ENCODE measurements at places on chromosomes 2 and 18.

- no peak for DNase-seq
Measured at GRCh38 chr18:77057006-77057395, 75.6 kb downstream of the MBP start.

GRCh38 chr2:205682239-205682970, at the start of gene NRP2:
Gene NRP2 (plus strand): TSS chr2:205682501. CDS start chr2:205683291, 790 bp downstream.
- no peak for DNase-seq

- no peak for DNase-seq
Measured at GRCh38 chr18:26519114-26519513, 29.2 kb downstream of the KCTD1 start.

DNA sequence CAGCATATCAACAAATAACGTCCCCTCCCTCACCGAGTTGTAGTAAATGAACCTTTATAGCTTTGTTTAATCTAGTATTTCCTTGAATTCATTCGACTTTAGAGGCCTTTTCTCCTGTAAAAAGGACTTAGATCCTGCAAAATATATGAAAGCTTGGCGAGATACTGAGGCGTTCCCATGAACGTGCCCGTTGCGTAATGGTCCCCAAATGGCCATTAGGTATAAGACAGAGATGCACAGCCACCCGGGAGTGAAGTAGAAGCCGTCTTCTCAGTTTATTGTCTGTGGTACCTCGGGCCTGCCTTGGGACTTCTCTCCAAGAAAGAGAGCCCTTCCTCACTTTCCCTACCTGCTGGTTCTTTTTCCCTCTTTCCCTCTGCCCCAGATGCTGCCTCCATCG, 310.6 kb downstream of the CELF4 start:
- DNase-seq = no peak

DNA sequence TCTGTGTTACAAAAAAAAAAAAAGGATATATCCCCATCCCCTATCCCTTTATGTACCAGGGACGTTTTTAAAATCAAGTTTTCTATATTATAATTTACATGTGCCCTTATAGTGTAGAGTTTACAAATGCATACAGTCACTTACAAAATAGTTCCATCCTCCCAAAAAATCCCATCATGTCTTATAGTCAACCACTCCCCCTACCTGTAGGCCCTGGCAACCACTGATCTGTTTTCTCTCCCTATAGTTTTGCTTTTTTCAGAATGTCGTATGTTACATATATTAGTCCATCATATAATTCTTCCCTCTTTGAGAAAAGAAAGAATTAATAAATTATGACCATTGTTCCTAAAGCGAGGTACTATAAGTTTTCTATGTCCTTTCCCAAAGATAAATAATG, 17.8 kb downstream of the CFAP210 start:
- DNase-seq = no peak

- no peak for DNase-seq
Measured at GRCh38 chr2:9703085-9703678, 72.4 kb upstream of the YWHAQ start.

DNA sequence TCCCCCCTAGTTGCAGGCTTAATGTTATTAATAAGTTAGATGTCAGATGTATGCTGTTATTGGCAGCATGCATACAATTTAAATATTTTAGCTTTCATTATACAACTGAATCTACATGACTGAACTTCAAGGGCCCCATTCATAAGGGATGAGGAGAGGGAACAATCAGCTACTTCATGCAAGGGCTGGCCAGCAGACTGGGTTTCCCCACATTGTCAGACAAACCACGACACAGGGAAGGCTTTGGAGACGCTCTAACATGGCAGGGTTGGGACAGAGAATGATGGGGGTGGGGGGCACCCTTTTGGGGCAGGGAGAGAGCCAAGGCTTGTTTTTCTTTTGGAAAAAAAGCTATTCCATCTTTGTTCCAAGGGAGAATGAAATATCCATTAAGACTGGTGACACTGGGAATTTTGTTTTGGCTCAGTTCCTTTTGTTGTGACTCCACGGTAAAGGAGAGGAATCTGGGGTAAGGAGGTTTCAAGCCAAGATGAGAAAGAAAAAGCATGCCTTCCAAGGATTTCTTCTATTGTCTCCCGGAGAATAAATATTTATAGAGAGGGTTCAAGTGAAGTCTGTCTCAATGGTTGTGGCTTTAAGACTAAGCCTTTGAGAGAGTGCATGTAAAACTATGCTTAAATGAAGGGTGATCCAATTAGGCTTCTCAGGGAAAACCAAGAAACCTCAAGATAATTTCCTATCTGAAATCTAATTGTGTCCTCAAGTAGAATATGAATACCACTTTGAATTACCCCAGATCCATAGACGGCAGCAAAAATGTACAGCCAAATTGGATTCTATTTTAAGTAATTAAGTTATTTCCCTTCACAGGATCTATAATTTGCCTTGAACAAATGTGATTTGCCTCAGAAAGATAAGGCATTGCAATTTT, 5.4 kb downstream of the CXCR4 start:
- DNase-seq = no peak

DNA sequence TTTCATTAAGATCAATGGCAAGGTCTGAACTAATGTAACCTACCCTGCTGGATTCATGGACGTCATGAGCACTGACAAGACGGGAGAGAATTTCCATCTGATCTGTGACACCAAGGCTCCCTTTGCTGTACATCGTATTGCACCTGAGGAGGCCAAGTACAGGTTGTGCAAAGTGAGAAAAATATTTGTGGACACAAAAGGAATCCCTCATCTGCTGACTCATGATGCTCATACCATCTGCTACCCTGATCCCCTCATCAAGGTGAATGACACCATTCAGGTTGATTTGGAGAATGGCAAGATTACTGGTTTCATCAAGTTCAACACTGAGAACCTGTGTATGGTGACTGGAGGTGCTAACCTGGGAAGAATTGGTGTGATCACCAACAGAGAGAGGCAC, 82.3 kb upstream of the NDUFV2 start:
- DNase-seq = no peak

DNA sequence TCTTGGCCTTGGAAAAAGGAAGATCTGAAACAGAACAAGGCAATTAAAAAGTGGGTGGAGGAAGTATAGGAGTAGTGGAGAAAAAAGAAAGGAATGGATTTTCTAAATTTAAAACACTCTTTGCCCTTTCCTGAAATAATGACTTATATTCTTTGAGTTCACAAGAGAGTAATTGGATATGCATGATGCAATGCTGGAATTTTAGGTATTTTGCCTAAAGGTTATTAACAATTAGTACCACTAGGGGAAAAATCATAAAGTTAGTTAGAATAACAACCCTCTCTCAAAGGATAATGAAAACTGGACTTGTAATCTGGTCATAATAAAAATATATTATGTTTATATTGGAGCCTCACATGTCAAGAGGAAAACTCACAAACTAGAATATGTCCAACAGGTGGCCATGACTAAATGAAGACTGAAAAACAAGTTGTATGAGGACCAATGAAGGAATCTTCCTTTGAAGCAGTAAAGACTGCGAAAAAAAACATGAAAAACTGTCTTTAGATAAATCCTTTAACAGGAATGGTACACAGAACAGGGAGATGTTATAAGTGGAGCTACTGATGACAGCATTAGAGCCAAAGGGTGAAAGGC, 281.8 kb downstream of the NCKAP5 start:
- no peak for DNase-seq

- peak; percentile 82 for DNase-seq
Measured at GRCh38 chr2:237165405-237166276, 80.0 kb downstream of the COPS8 start.

DNA sequence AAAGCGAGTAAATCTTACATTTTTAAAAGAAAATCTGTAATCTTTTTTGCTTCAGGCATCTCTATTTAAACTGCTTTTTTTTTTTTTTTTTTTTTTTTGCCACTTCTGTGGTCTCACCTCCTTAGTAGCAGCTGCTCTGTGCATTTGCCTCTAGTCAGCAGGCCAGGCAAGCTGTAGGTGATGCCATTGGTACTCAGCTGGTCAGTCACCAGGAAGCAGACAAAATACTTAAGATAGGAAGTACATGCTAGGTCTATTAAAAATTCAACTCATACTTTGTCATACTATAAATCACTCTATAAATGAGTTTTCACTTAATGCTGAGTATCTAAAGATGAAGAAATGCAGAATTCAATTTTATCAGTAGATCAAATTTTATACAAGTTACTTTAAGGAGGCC, 83.7 kb downstream of the KYNU start:
- no peak for DNase-seq

DNA sequence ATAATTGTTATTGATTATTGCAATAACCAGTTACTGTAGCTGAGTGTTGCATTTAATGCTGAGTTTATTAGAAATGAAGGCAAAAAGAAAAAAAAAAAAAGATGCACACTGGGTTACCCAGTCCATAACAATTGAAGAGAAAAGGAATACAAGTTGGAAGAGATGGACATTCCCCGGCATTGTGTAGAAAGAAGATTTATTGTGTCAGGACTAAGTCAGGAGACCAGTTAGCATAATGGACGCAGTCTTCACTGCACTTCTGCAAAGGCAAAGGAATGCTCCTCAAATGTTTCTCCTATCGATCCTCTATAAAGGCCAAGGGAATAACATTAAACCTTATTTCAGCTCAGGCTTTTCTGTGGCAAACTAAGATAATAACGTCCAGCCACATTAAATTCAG, 157.8 kb downstream of the INSIG2 start:
- no peak for DNase-seq

- DNase-seq = no peak
Measured at GRCh38 chr2:230127195-230127594, 58.5 kb upstream of the SLC16A14 start.

DNA sequence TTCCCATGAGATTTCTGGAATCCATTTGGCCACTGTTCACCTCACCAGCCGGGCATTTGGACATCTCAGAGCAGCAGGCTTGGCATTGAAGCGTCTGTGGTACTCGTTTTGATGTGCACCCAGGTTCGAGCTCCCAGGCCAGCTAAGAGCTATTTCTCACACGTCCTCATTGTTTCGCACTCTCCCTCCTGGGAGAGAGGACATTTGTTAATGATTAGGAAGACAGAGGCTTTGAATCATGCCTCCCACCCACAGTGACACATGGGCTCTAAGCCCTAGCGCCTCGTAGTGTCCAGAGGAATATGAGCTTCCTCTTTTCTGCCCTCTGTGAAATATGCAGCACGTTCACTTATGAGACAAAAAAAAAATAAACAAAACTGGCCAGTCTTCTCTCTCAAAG, 361.8 kb downstream of the RND3 start:
- no peak for DNase-seq

- no peak for DNase-seq
Measured at GRCh38 chr2:66579186-66580126, 144.5 kb downstream of the MEIS1 start.

DNA sequence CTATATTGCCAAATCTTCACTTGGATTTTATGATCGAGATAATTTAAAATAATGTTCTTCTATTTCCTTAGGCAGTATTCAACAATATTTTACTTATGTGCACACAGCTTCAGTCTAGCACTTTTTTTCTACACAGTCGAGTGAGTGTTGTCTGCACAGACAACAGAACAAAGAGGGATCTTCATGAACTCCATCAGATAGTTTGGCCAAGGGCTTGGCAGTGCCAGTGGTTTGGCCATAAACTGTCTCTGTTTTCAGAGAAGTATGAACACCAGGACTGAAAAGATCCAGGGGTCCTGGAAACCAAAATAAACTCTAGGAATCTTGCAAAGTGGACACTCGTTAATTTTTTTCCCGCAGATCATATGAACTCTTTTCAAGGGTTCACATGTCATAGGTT, 547.3 kb downstream of the PLCL1 start:
- DNase-seq = no peak

DNA sequence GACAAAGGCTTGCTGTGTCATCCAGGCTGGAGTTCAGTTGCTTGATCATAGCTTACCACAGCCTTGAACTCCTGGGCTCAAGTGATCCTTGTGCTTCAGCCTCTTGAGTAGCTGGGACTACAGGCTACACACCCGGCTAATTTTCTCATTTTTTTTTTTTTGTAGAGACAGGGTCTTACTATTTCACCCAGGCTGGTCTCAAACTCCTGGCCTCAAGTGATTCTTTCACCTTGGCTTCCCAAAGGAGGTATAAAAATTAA, 178.0 kb downstream of the MTCL1 start:
- no peak for DNase-seq

- DNase-seq = peak; percentile 96
Measured at GRCh38 chr2:96665083-96665569, 22.6 kb downstream of the FER1L5 start.

GRCh38 chr2:179239195-179239594, 25.4 kb downstream of the SESTD1 start:
- no peak for DNase-seq

DNA sequence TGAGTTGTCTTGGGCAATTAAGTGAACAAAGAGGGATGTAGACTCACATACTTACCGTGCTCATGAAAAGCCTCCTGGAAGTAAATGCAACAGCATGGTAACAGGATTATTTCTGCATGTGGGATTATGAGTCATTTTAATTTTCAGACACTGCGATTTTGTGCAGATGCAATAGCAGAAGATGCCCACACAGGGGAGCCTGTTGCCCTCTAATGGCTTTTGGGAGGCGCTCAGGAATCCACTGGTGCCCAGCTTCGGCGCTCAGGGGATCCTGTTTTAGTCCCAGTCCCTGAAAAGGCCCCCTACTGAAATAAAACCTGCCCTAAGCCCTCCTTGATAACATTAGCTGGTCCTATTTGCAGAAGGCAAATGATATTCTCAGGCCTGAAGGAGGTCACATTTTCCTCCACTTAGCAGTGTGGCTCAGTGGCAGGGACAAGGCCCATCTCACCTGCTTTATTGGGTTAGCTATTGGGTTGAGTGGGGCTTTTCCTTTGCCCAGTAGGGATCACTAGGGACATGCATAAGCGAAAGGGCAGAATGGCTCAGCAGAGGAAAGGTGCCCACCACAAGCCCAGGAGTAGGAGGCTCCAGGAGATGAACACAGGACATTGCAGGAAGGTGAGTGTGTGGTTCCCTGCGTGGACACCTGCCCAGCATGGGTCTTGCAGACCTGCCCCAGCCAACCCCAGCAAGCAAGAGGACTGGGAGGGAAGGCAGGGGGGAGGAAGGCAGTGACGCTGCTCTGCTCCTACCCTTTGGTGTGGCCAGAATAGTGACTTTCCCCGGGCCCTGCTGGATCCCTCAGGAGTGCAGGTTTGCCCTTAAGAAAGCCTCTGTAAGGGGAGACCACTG, 26.5 kb upstream of the KCNS3 start:
- DNase-seq = peak; percentile 80

DNA sequence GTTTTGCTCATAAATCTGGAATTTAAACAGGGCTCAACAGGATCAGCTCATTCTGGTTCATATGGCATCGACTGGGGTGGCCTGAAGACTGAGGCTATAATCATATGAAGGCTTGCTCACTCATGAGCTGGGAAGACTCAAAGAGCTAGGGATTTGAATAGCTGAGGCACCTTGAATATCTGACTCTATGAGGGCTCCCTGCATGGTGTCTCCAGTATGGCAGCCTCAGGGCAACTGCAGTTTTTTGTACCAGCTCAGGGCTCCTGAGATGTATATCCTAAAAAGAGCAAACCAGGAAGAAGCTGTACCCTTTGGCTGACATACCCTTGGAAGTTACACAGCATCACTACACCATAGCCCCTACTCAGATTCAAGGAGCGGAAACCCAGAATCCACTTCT, 15.3 kb upstream of the GPR39 start:
- DNase-seq = no peak

DNA sequence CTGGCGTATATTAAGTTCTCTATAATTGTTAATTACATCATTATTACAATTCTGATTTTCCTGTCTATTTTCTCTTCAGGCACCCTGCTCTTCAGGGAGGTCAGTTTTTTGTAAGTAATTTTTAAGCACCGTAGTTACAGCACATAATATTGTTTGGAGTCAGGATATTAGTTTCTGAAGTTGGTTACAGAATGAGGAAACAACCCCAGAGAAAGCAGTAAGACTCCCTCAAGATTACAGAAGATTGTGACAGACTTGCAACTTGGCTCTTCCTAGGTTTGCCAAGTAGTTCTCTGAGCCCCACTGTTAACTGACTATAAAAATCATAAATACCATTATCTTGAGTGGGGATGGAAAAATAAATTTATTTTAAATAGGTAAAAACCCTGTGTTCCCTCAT, 921 bp downstream of the RPE start:
- no peak for DNase-seq

Data from vagina (tissue), 2 donors.